IMR-90 (cell line): ENCODE measurements at places on chromosomes 11 and 22. TPM values are rescaled to one million over a fixed set of nuclear protein-coding genes. Genes with fewer than 3 reads are reported as not detected.

DNA sequence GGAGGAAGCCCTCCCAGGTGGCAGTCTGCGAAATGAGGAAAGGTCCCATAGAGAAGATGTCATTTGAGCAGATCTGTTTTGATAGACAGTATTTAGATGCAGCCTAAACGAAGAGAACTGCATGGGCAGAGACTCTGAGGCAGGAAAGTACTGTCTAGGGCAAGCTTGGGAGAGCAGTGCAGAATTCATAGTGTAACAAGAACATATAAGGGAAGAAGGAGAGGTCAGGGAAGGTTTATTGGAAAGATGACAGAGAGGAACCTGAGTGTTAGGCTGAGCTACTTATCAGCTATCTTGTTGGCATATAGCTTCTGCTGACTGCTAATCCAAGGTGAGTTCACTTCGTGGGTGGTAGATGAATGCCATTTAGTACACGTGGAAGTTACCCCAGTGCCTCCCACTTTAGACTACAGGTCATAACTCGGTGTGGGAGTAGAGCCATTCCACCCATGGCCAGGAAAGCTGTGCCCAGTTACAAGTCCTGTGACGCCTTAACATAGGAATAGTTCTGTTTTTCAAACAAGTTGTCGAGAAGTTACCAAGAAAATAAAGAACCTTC, 99.5 kb downstream of the DBX1 start:
- no peak overlapping the region for H3K27ac ChIP-seq
- DNase-seq: no peak
- H3K4me1 ChIP-seq: peaks cover 9% of the 10 kb centered on the region
- H3K27me3 ChIP-seq: no peaks in the 10 kb centered on the region

DNA sequence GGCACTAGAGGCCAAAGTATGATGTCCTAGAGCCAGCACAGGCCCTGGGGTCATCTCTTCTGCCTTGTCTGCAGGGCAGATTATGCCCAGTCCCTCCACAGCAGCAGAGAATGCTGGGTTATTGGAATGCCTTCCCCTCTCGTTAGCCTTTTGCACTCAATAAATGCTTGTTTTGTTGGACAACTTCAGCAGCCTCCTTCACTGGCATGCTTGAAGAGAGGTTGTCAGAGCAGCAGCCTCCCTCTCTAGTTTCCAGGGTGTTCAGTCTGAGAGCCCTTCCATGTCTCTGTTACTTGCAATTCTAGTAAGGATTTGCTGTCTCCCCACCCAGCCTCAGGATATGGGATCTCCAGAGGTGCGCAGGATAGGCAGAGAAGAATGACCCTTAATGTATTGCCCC, 82.9 kb downstream of the PKNOX2 start:
- DNase-seq: no peak
- no peaks in the 10 kb centered on the region for H3K27me3 ChIP-seq
- peaks cover 4% of the 10 kb centered on the region; the same call in 1 of the 2 replicates for H3K4me1 ChIP-seq
- H3K36me3 ChIP-seq: no peaks in the 10 kb centered on the region
- no peak overlapping the region for H3K4me3 ChIP-seq
- no peak overlapping the region for H3K27ac ChIP-seq

GRCh38 chr11:29093416-29094120, 923.3 kb downstream of the KCNA4 start:
- no peak overlapping the region for H3K4me3 ChIP-seq
- peaks cover 11% of the 10 kb centered on the region for H3K4me1 ChIP-seq
- H3K27ac ChIP-seq: peak overlapping the region; percentile 88
- no peaks in the 10 kb centered on the region for H3K27me3 ChIP-seq

DNA sequence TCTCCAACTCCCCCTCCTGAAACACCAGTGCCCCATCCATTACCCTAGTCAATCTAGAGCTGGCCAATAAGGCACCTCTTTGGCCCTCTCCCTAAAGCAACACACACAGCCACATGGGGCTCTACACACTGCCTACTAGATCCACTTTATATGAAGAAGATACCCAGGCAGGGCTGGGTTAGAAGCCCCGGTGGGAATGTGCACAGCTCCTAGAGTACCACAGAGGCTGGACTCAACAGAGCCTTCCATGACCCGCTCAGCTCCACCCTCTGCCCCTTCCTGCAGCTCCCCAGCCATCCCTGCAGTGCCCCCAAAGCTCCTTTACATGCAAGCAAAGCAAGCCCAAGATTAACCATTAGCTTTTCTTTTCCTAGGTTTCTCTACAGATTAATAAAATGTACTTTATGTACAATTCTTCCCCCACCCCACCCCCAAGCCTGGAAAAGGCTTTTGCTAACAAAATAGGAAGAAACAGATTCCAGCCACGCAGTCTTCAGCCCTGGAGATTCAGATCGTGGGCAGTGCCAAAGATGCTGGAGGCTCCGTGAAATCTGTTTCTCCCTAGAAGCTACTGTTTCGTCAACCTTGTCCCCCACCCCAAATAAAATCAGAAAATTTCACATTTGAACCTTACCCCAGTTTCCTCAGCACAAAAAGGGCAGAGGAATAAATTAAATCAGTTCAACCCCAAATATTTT, 51.8 kb downstream of the IGSF9B start:
- no peaks in the 10 kb centered on the region for H3K27me3 ChIP-seq
- no peaks in the 10 kb centered on the region for H3K4me1 ChIP-seq
- H3K27ac ChIP-seq: no peak overlapping the region
- no peak for DNase-seq
- no peaks in the 10 kb centered on the region for H3K36me3 ChIP-seq

DNA sequence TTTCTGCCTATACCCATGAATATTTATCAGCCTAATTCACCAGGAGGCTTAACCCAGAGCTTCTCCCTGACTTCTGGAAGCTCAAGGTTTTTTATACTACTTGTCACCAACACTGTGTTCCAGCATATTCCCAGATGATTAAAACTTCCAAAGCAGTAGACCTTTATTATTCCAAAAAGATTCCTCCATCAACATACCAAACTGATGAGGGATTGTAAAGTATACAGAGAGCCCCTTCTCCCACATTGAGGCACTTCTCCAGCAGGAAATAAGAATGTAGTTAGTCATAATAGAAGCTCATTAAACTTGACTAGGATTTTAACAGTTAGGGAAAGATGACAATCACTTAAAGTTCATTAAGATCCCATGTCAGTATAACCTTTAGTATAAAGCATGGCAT, 51.4 kb upstream of the CEP126 start:
- no peaks in the 10 kb centered on the region for H3K36me3 ChIP-seq
- no peaks in the 10 kb centered on the region for H3K27me3 ChIP-seq
- H3K27ac ChIP-seq: peak overlapping the region; percentile 65
- H3K4me3 ChIP-seq: no peak overlapping the region
- peaks cover 8% of the 10 kb centered on the region; the same call in 1 of the 2 replicates for H3K4me1 ChIP-seq

DNA sequence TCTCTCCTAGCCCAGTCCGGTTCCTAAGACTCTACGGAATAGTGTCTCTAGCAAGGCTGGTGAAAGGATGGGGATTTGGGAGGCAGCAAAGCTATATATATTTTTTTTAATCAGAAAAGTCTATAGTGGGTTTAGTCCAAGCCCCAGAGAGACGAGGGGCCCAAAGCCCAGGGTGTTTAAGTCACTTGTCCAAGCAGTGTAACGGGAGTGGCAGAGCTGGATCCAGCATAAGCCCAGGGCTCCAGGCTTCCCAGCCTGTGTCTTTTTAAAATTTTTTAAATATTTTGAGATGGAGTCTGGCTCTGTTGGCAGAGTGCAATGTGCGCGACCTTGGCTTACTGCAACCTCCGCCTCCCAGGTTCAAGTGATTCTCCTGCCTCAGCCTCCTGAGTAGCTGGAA, 6.8 kb downstream of the GRIK4 start:
- DNase-seq: no peak
- H3K4me1 ChIP-seq: peaks cover 13% of the 10 kb centered on the region; the same call in 1 of the 2 replicates
- no peak overlapping the region for H3K4me3 ChIP-seq
- no peaks in the 10 kb centered on the region for H3K36me3 ChIP-seq
- H3K27me3 ChIP-seq: 0 out of 2 replicates have a peak, but pooled peaks cover under 1% of the 10 kb centered on the region

GRCh38 chr11:133809569-133810491, 35.5 kb downstream of the SPATA19 start:
- H3K36me3 ChIP-seq: no peaks in the 10 kb centered on the region
- H3K27ac ChIP-seq: no peak overlapping the region
- no peak for DNase-seq
- H3K4me1 ChIP-seq: no peaks in the 10 kb centered on the region
- no peaks in the 10 kb centered on the region for H3K27me3 ChIP-seq

DNA sequence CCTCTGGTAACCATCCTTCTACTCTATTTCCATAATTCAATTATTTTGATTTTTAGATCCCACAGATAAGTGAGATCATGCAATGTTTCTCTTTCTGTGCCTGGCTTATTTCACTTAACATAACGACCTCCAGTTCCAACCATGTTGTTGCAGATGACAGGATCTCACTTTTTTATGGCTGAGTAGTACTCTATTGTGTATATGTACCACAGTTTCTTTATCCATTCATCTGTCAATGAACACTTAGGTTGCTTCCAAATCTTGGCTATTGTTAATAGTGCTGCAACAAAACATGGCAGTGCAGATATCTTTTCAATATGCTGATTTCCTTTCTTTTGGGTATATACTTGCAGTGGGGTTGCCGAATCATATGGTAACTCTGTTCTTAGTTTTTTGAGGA, 286.4 kb upstream of the C11orf87 start:
- H3K27me3 ChIP-seq: no peaks in the 10 kb centered on the region
- DNase-seq: no peak
- H3K36me3 ChIP-seq: no peaks in the 10 kb centered on the region
- no peak overlapping the region for H3K27ac ChIP-seq
- no peak overlapping the region for H3K4me3 ChIP-seq

GRCh38 chr11:108847298-108847990, 182.6 kb downstream of the DDX10 start:
- H3K27me3 ChIP-seq: no peaks in the 10 kb centered on the region
- no peak for DNase-seq
- H3K4me3 ChIP-seq: no peak overlapping the region
- no peaks in the 10 kb centered on the region for H3K4me1 ChIP-seq

DNA sequence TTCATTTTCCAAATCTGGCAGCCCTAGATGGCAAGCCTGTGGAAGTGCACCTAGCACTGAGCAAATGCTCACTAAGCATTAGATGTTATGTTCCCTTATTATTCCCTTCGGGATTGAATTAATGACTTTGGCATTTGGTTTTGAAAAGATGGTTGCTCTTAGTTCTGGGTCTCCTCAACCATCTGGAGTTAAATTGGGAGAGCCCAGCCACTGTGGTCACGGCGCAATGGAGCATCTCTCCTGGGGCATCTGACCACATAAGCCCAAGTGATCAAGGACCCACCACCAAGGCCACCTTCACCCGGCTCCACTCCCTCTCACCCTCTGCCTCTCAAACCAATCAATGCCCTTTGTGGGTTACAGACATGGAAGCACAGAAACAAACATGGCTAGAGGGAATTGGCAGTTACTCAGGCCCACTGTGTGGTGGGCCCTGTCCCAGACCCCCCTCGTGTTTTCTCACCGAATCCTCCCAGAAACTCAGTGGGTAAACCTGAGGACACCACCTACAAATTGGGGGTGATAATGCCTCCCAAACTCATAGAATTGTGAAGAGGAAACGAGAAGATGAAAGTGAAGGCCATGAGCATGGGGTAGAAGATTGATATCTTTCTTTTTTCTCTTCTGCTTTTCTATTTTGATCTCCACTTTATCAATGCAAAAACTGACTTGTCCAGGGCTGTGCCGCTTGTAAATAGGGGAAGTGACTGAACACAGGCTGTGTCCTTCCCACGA, 52.2 kb downstream of the IRAG1 start:
- H3K27ac ChIP-seq: peak overlapping the region; percentile 38; the same call in 1 of the 2 replicates
- peaks cover 23% of the 10 kb centered on the region for H3K36me3 ChIP-seq
- peaks cover 16% of the 10 kb centered on the region for H3K4me1 ChIP-seq
- no peaks in the 10 kb centered on the region for H3K27me3 ChIP-seq

DNA sequence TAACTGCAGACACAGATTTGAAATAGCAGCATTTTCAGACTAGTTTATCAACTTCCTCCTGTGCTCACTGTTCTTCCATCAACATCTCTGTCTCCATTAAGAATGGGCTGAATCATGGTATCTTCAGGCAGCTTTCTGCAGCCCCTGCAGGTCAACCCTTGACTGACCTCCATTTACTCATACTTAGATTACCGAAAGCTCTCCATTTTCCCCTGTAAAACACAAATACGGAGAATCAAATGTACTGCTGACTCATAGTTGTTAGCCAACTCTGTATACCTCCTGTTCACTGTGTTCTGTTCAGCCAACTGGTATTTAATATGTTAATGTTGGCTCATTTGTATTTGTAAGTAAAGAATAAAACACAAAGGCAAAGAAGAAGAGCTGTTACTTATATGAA, 364.0 kb downstream of the CASP12 start:
- no peaks in the 10 kb centered on the region for H3K27me3 ChIP-seq
- peak; percentile 89 for DNase-seq
- H3K36me3 ChIP-seq: no peaks in the 10 kb centered on the region
- peak overlapping the region; percentile 30; the same call in 1 of the 2 replicates for H3K27ac ChIP-seq

DNA sequence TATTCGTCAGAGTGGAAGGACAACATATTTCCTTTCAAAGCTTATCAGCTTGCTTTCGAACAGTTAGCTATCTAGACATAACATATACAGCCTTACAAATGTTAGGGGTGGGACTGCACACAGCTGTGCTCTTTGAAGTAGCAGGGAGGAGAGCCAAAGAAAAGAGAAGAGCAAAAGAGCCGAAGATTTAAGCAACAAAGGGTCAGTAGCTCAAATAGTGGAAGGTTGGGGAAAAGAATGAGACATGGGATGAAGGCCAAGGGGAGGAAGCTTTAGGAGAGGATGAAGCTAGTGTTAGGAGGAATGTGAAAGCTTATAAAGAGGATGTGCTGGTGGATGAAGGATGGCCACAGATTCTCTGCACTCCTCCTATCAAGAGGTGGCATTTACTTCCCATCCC, 31.8 kb upstream of the IGSF22 start:
- H3K27ac ChIP-seq: no peak overlapping the region
- H3K36me3 ChIP-seq: no peaks in the 10 kb centered on the region
- H3K4me1 ChIP-seq: no peaks in the 10 kb centered on the region
- no peak overlapping the region for H3K4me3 ChIP-seq

DNA sequence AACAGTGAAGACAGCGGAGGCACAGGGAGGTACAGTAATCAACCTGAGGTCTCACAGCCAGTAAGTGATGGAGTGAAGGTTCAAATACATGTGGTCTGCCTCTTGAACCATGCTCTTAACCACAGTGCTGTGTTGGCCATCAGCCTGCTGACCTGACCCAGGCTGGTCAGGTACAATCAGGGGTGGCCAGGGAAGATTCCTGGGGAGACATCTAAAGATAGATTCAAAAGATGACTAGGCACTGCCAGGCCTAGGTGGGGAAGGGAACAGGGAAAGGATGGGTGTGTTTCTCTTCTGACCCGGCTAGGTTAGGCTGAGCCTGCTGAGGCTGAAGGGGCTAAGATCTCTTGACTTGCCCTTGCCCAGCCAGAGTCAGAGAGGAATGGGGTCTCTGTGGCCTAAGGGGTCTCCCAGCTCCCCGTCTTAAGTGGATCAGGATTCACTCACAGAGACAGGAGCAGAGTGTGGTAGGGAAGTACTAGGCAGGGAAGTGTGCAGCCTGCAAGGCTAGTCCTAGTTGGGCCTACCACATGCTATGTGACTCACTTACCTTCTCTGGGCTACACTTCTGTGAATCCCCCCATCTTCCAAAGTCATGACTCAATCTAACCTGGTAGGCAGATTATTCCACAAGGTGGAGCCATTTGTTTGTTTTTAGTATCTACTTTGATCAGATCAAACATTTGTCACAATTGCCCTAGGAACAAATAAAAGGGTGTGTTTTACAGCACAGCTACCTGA, 10.4 kb upstream of the SREBF2 start:
- peaks cover 20% of the 10 kb centered on the region for H3K4me1 ChIP-seq
- no peak overlapping the region for H3K27ac ChIP-seq
- no peak overlapping the region for H3K4me3 ChIP-seq
- peak; percentile 82 for DNase-seq
- H3K36me3 ChIP-seq: no peaks in the 10 kb centered on the region

- no peaks in the 10 kb centered on the region for H3K27me3 ChIP-seq
- H3K27ac ChIP-seq: no peak overlapping the region
- H3K4me1 ChIP-seq: no peaks in the 10 kb centered on the region
Measured at GRCh38 chr22:21674638-21675245, 8.9 kb downstream of the PPIL2 start.

ARHGAP20 gene
- total RNA-seq: 2.5 and 2.8 TPM in 2 replicates

EXPH5 gene
- 0.56 and 0.72 TPM in 2 replicates for total RNA-seq

SLC7A4 gene
- not detected in 2 replicates for total RNA-seq
